ENCODE measurements at places on chromosomes 4 and X.

GRCh38 chrX:92260102-92260501 lies 480.9 kb downstream of the PCDH11X start:
- DNase-seq: no peak

- DNase-seq: no peak
These were observed 34.1 kb upstream of the IL1RAPL1 start for GRCh38 chrX:28552882-28553829.

DNA sequence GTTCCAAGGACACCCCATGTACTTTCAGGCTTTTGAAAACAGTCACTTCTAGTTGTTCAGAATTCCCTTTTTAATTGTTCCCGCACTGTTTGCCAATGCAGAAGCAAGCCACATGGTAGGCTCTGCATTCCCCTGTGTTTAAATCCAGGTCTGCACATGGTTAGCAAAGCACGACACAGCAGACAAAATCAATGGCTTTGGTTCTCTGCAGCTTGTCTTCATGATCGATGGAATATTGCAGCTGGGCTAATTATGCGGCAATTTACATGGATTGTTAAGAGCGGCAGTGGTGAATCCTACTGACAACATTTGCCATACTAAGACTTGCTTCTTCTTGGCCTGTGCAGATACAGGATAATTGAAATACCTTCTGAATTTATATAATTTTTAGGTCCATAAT lies 20.6 kb upstream of the INPP4B start:
- DNase-seq: no peak

DNA sequence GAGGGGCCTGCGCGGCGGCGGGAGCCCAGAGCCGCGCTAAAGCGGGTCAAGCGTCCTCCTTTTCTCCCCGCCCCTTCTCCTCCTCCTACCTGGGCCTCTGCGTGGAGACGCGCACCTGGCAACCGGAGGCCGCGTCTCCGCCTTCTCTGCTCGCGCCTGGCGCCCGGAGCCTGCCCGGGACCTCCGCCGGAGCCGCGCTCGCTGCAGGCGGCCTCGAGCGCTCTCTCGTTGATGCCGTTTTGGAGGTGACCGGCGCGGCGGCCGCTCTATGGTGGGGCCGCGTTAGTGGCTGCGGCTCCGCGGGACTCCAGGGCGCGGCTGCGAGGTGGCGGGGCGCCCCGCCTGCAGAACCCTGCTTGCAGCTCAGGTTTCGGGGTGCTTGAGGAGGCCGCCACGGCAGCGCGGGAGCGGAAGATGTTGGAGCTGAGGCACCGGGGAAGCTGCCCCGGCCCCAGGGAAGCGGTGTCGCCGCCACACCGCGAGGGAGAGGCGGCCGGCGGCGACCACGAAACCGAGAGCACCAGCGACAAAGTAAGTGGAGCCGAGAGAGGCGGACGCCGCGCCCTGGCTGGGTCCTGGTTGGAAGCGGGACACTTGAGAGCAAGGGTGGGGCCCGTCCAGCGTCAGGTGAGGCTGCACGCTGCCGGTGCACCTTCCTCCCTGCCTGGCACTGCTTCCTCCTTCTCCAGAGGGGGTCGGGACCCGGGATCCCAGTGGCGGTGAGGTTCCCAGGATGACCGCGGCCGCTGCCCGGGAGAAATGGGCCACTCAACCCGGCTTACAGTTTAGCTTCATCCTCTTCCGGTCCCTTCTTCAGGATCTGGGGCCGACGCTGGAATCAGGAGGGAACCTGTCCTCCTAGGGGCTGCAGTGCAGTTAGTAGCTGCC lies at the start of gene CDS1:
Gene CDS1, plus strand, starts transcription at position 140 of the 888 bp plus-strand sequence. Its CDS starts 275 bp downstream, at position 415.
- peak; percentile 19 for DNase-seq

- no peak for DNase-seq
These were observed 164.7 kb downstream of the EVC2 start for GRCh38 chr4:5543681-5544080.

- DNase-seq: no peak
These were observed 270.1 kb upstream of the AGTR2 start for GRCh38 chrX:115900425-115900824.

GRCh38 chrX:39725928-39726619 lies 371.7 kb downstream of the BCOR start:
- no peak for DNase-seq

DNA sequence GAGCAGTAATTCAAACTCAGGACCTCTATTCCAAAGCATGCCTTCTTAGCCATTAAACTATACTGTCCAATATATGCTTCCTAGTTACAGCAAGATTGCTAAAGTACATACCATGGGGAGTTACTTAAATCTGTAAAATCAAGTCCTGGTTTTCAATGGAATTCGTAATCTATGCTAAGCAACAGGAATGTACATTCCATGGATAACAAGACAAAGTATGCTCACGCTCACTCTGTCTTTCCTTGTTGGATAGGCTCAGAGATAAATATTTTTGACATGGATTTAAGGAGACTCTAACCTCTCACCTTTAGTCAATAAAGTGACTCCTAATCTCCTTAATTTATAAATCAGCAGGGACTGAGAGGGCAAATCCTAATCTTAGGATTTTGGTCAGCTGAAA lies 47.3 kb upstream of the STK26 start:
- no peak for DNase-seq

- no peak for DNase-seq
These were observed 49.7 kb downstream of the TMPRSS11F start for GRCh38 chr4:68079928-68080327.

DNA sequence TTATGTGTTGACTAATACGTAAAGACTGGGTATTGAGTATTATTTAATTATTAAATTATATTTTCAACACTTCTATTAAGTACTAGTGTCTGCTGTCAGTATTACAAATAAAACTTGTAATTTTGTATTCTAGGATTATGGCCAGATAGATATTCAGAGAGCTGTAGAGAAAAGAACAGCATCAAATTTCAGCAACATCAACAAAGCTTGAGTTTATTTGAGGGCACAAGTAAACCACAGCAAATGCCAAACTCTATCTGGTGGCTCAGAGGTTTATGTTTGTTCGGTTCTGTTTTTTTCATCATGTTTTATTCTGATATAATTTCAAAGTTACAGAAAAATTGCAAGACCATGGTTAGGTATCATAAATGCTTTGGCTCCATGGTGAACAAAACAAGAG lies 1530.5 kb downstream of the PCDH18 start:
- DNase-seq: no peak

DNA sequence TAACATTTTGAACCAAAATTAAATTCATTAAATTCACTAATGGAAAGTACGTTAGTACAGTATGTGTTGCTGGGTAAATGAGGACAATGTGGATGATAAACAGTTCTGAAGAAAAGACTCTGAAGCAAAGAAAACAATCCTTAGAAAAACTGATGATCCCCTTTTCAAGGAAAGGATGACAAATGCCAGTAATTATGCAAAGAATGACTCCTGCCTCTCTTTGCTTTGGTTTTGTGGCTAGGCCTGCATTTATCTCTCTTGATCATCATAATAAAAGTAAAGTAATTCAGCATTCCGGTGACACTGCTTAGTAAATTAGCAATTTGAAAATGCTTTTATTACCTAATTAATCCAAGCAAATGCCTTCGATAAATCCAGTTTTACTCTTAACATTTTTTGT lies 652.2 kb upstream of the DIPK2B start:
- no peak for DNase-seq

DNA sequence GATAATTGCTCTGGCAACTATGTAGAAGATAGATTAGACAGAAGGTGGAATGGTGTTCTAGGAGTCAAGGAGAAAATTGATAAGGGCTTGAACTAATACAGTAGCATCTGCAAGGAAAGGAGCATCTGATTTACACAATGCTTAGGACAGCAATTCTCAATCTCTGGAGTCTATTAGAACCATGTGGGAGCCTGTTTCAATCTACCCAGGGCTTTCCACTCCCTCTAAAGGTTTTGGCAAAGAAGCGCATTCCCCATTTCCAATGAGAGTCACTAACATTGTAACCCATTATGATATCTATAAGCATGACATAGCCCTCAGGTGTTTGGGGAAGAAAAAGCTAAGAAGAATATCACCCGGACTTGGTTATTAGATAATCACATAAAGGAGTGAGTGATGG lies 168.2 kb downstream of the COL25A1 start:
- DNase-seq: no peak

DNA sequence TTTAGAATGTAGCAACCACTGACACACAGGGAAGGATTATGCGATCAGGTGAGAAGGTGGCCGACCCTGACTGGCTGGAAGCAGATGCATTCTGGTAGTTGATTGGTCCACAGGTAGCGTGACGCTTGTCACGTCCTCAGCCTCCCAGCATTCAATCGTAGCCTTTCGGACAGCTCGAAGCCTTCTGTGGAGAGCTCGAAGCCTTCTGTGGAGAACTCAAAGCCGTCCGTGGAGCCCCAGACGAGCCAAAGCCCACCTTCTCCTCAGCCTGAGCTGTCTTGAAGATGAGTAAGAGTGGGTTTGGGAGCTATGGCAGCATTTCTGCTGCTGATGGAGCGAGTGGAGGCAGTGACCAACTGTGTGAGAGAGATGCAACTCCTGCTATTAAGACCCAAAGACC lies 319 bp downstream of the RPA4 start:
- DNase-seq: no peak

- DNase-seq: no peak
These were observed 16.9 kb downstream of the CPLX1 start for GRCh38 chr4:808860-809570.

- no peak for DNase-seq
These were observed 52.8 kb downstream of the AKAP4 start for GRCh38 chrX:50147972-50148371.

DNA sequence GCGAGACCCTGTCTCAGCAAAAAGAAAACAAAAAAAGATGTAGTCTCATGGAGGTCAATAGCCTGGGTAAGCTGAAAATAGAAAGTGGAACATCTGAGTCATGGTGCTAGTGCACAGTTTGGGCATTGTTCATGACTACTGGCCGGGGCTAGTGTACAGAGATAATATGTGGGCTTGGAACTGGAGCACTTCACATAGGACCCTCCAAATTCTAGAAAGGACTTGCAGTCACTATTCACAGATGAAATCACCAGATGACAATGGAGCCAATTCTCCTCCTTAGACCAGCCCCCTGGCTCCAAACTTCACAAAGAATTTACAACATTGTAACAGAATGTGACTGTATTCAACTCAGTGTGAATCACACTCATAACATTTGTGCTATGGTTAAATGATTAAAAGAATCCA lies 367.8 kb upstream of the SLC7A11 start:
- no peak for DNase-seq

DNA sequence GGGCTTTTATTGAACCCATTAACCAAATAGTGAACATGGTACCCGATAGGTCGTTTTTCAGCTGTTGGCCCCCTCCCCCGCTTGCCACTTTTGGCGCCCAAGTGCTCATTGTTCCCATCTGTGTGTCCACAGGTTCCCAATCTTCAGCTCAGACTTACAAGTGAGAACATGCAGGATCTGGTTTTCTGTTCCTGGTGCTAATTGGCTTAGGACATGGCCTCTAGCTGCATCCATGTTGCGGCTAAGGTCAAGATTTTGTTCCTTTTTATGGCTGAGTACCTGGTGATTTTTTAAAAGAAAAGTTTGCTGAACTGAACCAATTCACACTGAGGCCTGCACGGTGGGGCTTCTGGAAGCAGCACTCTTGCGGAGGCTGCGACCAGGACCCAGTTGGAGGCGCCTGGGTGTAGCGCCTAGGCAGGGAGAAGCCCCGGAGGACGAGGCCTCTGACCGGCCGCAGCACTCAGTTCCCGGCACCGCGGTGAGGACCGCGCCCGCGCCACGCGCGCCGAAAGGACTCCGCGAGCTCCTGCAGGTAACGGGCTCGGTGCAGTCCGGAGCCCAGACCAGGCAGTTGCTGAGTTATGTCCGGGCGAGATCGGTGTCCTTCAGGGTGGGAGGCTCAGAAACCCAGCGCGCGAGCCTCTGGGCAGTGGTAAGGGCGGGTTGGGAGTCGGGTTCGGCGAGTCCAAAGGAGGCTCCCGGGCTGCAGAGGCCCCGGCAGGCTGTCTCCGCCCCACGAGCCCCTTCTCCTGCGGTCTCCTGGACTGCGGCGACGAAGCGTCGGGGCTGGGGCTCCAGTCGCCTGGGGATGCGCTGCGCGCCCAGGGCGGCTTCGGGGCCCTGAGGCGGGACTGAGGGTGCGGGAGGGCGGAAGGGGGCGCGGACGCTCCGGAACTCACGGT lies 15.8 kb upstream of the SLC25A4 start:
- DNase-seq: no peak

Measured in activated CD4-positive, alpha-beta T cell treated with anti-CD3 and anti-CD28 coated beads, Interleukin-2, amount 10 ng/mL, durations not matched to agents 7 days and 5 days (primary cell).